ENCODE measurements at places on chromosomes 6 and 20.
A peak's percentile ranks its signal among the peaks of the same experiment; 100 is the strongest.

GRCh38 chr6:2542858-2543218 is 207.9 kb downstream of the MYLK4 start:
- DNase-seq: no peak

GRCh38 chr6:150720774-150721233 is 121.1 kb downstream of the PLEKHG1 start:
- DNase-seq: no peak

DNA sequence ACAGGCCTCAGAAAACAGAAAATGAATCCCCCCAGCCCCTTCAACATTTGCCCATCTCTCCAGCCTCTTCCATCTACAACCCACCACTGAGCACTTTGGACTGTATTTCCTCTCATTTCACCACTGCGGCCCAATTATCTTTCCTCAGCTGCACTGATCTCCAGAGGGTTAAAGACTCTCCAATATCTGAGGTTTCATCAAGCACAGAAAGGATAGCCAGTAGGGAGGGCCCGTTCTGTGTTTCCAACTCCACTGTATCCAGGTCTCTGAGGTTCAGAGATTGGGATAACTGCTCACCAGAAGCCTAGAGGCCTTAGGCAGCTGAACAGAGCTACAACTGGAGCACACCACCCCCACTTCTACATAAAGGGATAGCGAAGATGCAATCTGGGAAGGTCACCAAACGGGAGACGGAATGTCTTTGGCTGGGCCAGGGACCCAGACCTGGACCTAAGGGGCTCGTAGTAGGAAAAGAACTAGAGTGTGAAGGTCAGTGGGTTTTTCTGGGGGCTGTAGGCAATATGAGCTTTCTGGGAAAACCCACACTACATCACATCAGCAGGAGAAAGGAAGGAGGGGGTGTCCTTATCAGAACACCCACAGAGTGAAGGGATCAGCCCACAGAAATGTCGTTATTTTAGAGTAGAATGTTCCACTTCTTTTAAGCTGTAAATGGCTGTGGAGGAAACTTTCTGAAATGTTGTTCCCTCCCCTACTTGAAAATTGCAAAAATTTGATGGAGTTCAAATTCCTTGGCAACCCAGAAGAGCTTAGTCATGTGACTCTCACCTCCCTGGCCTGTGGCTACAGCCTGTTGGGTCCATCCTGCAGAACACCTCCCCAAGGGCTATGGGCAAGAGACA is 7.3 kb downstream of the KCNK5 start:
- no peak for DNase-seq

DNA sequence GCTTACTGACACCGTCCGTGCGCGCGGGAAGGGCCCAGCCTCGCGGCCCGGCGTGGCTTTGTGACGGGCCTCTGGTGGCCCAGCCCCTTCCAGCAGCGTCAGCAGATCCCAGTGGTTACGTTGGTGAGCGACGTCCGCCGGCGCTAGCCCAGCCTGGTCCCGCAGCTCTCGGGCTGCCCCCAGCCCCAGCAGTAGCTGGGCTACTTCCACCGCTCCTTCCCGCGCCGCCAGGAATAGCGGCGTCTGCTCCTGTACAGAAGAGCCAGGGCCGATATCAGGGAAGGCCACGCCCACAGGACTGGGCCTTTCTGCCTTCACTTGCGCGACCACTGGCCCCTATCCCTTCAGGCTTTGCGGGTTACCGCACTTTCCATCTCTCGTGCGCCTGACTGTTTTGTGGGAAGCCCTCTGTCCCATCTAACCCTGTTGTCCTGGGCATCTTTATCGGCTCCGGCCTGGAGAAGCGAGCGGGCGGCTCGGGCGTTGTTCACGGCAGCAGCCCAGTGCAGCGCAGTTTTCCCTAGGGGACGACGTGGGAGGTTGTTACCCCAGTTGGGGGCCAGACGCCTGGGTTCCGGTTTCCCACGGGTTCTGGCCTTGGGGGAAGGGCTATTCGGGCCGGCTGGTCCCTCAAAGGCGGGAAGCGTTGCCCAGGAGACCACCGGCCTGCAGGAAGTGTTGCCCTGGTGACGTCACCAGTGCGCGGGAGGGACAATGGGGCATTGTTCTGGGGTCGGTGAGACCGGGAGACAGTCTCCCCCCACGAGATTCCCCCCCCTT is 3.6 kb upstream of the GPSM3 start:
- peak; percentile 63 for DNase-seq

GRCh38 chr6:69863766-69864165 is 2.6 kb upstream of the COL19A1 start:
- no peak for DNase-seq

- no peak for DNase-seq
Measured at GRCh38 chr20:300345-300990, 3.1 kb downstream of the ZCCHC3 start.

GRCh38 chr6:107292715-107293271 is 166.6 kb downstream of the PDSS2 start:
- DNase-seq: no peak

- DNase-seq: peak; percentile 13
Measured at GRCh38 chr20:51402201-51402600, 140.3 kb downstream of the NFATC2 start.

- DNase-seq: no peak
Measured at GRCh38 chr20:58822149-58822548, 28.6 kb downstream of the GNAS-AS1 start.

DNA sequence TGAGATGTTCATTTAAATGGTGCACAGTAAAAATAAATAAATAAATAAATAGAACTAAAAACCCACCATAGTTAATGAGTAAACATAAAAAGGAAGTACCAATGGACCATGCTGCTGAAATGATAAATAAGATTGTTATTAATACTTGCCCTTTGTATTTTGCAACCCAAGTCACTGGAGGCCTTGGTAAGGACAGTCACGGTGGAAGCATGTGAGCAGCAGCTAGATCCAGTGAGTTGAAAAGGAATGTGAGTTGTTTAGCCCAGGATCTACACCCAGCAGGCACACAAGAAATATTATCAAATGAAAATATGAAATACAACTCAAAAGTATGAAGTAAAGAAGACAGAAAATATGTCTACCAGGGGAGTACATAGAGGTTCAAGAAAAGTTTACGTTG is 6.7 kb downstream of the LGSN start:
- DNase-seq: no peak

DNA sequence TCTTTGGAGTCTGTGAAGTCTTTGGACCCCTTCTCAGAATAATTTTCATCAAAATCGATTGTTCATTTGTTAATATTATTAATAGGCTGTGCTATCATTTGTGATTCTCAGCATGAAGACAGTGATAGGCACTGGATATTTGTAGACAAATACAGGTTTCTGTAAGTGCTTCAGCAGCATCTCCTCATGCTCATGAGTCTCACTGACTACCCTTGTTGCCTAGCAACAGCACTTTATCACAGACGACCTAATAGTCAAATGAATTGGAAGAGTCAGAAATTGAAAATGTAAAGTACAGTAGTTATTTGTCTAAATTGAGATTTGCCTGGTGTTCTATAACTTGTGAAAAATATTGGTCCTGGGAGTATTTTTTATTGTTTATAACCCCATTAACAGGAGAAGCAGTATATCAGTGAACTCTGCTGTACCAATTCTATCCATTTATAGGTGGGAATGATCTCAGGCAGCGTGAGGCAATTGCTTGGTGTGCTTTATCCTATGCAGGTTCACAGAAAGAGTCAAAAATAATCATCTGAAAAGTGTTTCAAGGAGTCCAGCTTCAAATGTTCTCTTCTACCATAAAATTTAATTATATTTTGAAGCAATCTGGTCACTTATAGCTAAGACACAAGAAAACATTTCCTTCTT is 684.6 kb downstream of the RFPL4B start:
- DNase-seq: no peak

DNA sequence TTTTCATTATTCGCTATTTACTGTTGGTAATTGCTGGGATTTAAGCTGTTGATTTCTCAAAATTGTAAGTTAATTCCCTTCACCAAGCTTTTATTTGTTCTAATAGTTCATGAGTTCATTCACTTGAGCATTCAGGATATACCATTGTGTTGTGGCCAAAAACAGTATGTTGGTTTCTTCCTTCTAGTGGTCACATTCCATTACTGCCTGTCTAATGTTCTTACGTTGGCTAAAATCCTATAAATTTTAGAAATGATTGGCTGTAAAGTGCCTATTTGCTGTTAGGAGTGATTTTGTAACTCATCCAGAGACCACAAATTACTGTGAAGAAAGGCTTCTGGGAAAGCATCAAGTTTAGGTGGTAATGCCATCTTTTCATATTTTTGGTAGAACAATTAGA is 76.3 kb downstream of the FARS2 start:
- peak; percentile 30 for DNase-seq

- DNase-seq: no peak
Measured at GRCh38 chr20:8443464-8444072, 311.5 kb downstream of the PLCB1 start.

GRCh38 chr6:142008016-142008735 is 124.5 kb upstream of the GJE1 start:
- DNase-seq: no peak

DNA sequence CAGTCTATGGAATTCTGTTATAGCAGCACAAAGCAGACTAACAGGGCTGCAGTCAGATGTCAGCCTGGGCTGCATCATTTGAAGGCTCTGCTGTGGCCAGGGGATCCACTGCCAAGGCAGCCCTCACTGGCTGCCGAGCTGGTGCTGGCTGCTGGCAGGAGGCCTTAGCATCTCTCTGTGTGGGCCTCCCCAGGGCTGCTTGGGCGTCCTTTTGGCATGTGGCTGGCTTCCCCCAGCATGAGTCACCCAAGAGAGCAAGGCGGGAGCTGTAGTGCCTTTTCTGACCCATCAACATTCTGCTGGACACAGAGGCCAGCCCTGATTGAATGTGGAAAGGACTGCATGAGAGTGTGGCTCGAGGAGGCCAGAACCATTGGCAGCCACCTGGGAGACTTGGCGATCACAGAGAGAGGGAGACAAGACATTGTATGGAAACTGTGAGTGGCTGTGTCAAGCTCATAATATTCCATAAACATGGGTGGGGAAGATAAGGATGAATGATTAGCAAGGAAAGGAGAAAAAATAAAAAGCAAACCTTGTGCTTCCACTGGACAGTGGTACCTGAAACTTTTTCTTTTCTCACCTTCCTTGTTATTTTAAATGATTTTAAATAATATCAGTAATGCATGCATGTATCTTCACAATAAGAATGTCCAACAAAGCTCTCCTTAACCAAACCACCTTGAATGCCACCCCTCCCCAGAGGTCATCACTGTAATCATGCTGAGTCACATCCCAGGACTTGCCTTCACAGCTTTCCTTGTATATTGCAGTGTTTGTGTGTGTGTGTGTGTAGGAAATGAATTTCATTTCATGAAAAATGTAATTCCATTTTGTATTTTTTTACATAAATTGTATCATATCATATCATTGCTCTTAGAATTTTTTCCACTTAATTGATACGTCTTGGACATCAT is 55.0 kb upstream of the VSX1 start:
- DNase-seq: peak; percentile 99

- DNase-seq: peak; percentile 70
Measured at GRCh38 chr6:30722280-30723112, 2.3 kb downstream of the TUBB start.

DNA sequence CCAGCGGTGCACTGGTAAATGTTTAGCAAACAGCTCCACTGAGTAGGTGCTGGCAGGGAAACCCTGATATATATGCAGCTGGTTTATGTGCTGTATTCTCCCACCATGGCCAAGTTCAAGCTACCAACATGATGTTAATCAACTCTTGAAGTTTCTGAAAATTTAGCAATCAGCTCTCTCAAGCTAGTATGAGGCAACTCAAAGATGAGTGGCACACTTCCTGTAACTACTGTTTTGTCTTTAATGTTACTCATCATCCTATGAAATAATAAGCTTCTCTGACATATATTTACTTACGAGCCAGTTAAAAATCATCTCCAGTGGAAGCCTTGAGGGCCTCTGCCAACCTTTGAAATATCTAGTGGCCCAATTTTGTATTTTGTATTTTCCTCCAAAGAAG is 54.7 kb downstream of the TRMT6 start:
- DNase-seq: no peak

DNA sequence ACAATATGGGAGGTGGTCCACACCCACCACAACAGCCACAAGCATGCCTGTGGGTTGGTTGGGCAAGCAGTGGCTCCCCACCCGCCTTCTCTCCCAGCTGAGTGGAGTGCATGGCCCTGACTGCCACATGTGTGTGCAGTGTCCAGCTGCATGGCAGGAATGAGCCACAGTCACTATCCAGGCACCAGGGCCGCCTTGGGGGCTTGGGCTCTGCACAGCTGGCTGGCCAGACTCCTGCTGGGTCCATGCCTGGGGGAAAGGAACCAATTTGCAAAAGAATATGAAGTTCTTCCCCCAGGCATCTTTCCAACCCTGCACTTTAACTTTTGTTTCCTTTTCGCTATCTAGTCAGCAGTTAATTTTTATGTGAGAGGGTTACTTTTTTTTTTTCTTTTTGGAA is 11.6 kb upstream of the ASCC3 start:
- peak; percentile 13 for DNase-seq

DNA sequence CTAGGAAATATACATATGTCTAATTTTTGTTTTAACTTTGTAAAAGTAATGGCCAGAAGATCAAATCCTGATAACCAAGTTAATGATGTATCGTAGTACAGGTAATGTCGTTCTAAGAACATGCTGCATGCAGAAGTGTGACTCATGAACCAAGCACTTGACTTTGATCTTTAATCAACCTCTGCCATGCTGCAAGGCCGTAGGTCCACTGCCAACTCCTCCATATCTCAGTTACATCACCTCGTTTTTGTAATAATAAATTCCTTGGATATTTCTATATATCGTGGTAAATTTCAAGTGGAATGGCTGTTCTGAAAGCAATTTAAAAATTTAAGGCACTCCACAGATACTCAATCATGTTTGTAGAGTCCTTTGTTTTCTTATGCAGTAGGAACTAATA is 771.7 kb downstream of the EPHA7 start:
- no peak for DNase-seq

- DNase-seq: peak; percentile 3
Measured at GRCh38 chr20:17281478-17281877, 54.6 kb downstream of the PCSK2 start.

- no peak for DNase-seq
Measured at GRCh38 chr20:36113036-36113435, 41.5 kb upstream of the EPB41L1 start.

DNA sequence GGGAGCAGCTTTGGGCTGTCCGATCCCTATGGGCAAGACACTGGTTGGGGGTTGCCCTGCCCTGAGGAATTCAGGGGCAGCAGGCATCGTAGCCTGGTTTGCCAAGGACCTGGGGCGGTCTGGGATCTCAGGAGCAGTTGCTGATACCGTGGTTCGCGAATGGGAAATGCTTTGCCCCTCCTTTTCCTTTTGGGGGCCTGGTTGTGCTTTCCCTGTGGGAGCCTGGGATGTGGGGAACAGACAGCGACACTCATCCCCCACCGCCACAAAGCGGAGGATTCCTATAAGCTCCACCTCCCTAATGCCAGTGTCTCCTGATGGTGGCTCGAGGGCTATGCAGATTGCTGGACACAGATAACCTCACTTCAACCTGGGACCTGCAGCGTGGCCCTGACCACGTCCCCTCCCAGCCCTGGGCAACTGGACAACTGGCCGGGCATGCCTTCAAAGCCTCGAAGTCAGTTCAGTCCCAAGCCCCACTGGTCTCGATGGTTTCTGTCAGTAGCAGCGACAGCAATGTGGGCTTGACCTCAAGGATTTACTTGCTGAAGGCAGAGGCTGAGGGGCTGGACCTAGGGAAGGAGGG is 3.3 kb downstream of the CEBPB start:
- peak; percentile 40 for DNase-seq

All from AG08395 (cell line).